ENCODE measurements at places on chromosomes 4 and X. TPM values are rescaled to one million over a fixed set of nuclear protein-coding genes. Genes with fewer than 3 reads are reported as not detected.
A peak's percentile ranks its signal among the peaks of the same experiment; 100 is the strongest.

HAND2 gene
- 0.31 TPM for total RNA-seq

PAGE5 gene
- not detected for total RNA-seq

PF4V1 gene
- total RNA-seq, result 1.0 TPM

EXOSC9 gene
- 17.6 TPM for total RNA-seq

TGIF2LX gene
- not detected for total RNA-seq

TMEM131L gene
- 17.0 TPM for total RNA-seq

MAGEB10 gene
- not detected for total RNA-seq

ADRA2C gene
- total RNA-seq, result 36.2 TPM

CTAG2 gene
- total RNA-seq, result 0.28 TPM

DNA sequence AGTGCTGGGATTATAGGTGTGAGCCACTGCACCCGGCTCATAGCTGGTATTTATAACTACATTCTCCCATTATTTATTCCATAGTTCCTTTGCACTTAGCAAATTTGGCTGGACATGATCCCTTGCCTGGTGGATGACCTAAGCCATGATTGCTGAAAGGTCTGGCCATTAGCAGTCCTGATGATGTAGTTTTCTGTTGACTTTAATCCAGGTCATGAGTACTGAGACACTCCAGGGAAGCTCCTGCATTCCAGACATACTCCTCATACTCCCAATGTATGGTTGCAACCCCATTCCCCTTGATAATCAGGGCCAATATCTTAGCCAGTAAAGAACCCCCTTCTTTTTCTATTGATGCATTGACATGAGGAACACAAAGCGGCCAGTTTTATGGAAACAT lies 24.4 kb upstream of the MGST2 start:
- no peak overlapping the region for H3K27ac ChIP-seq
- no peaks in the 10 kb centered on the region for H3K27me3 ChIP-seq
- DNase-seq, result no peak
- H3K36me3 ChIP-seq, result no peaks in the 10 kb centered on the region
- no peaks in the 10 kb centered on the region for H3K4me1 ChIP-seq
- no peak overlapping the region for H3K4me3 ChIP-seq

GRCh38 chr4:57905965-57906364 lies 795.8 kb upstream of the IGFBP7 start:
- no peak for DNase-seq
- H3K27me3 ChIP-seq, result no peaks in the 10 kb centered on the region
- H3K4me1 ChIP-seq, result no peaks in the 10 kb centered on the region
- no peaks in the 10 kb centered on the region for H3K36me3 ChIP-seq
- no peak overlapping the region for H3K27ac ChIP-seq
- no peak overlapping the region for H3K4me3 ChIP-seq

DNA sequence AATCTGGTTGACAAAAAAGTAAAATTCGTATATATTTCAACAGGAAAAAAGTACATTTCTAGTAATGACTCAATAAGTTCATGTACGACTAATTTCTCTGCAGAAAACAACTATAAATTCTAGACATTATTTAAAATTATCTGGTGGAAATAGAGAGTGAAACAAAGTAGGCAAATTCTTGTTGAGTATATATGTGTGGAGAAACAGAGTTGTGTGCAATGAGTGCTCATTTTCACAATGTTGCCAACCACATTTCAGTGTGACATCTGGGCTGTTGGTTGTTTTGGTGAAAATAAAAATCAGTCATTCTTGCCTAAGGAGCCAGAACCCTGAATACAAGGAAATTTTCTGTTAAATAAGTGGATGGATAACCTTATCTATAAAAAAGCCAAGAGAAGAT lies 372.0 kb upstream of the NDST4 start:
- no peak overlapping the region for H3K27ac ChIP-seq
- no peak for DNase-seq
- no peaks in the 10 kb centered on the region for H3K4me1 ChIP-seq
- H3K27me3 ChIP-seq, result no peaks in the 10 kb centered on the region
- no peak overlapping the region for H3K4me3 ChIP-seq

DNA sequence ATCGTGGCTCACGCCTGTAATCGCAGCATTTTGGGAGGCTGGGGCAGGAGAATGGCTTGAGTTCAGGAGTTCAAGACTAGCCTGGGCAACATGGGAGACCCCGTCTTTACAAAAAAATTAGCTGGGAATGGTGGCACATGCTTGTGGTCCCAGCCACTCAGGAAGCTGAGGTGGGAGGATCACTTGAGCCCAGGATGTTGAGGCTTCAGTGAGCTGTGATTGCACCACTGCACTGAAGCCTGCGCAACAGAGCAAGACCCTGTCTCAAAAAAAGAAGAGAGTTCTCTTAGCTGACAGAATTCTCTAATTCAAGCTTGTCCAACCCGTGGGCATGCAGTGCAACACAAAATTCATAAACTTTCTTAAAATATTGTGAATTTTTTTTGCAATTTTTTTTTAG lies 95.6 kb upstream of the CBR4 start:
- no peak for DNase-seq
- peaks cover 10% of the 10 kb centered on the region for H3K36me3 ChIP-seq
- no peak overlapping the region for H3K4me3 ChIP-seq

DNA sequence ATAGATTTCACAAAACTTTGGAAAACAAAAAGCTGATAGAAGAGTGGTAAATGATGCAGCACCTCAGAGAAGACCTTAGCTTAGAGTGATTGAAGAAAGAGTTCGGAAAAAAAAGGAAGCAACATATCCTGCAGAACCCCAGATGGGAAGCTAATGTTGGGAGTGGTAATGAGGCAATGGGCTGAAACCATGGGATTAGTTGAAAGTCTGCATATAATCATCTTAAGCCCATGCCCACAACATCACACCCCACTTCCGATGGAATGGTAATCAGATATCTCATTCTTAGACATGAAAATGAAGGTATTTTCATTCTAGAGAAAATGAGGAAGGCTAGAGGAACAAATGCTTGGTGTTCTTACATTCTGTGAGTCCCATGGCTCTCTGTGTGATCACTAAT lies 146.3 kb upstream of the ADAMTS3 start:
- no peak overlapping the region for H3K4me3 ChIP-seq
- DNase-seq, result no peak
- no peak overlapping the region for H3K27ac ChIP-seq
- no peaks in the 10 kb centered on the region for H3K36me3 ChIP-seq
- no peaks in the 10 kb centered on the region for H3K27me3 ChIP-seq

DNA sequence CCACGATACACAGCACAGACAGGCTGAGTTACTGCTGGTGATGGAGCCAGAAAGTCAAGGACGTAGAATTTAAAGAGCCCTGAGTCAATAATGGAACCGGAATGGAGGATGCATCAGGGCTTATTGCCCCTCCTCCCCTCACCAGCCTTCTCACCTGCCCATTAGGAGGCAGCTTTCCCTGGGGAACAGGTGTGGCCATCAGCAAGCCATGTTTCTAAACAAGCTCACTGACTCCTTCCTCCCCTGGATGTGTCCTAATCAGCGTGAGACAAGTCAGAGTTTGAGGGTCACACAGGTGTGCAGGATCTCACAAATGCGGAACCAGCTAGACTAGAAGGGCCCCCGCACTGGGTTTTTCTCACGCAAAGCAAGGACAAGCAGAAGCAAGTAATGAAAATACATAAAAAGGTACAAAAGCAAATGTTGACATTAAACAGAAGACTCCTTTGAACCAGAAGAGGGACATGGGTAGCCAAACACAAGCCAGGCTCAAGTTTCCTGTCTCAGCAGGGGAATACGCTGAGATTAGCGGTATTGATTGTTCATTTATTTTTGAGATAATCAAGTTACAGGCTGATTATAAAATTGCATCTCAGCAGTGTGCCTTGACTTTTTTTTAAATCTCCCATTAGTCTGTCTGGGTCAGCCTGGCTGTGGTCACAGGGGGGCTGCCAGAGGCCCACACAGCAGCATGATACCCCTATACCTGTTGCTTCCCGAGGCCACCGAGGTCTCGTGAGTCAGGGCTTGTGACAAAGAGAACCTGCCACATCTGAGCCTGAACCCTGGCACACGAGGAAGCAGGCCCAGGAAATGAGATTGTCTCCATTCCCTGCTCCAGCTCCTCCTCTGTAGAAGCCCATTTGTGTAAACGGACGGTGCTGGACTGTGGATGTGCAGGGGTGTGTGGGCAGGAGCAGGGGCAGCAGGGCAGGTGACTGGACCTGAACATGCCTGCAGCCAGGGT lies 37.4 kb downstream of the CCKAR start:
- H3K27me3 ChIP-seq, result no peaks in the 10 kb centered on the region
- H3K4me1 ChIP-seq, result no peaks in the 10 kb centered on the region
- no peaks in the 10 kb centered on the region for H3K36me3 ChIP-seq
- no peak overlapping the region for H3K4me3 ChIP-seq

- no peak for DNase-seq
- H3K27me3 ChIP-seq, result no peaks in the 10 kb centered on the region
- no peaks in the 10 kb centered on the region for H3K36me3 ChIP-seq
These were observed 71.3 kb downstream of the SLC9A7 start for GRCh38 chrX:46687619-46688018.

GRCh38 chrX:119735467-119735866 lies 22.9 kb upstream of the SOWAHD start:
- H3K4me1 ChIP-seq, result no peaks in the 10 kb centered on the region
- no peaks in the 10 kb centered on the region for H3K27me3 ChIP-seq
- no peak overlapping the region for H3K27ac ChIP-seq
- peak; percentile 57 for DNase-seq
- H3K36me3 ChIP-seq, result no peaks in the 10 kb centered on the region

- H3K4me1 ChIP-seq, result no peaks in the 10 kb centered on the region
- H3K4me3 ChIP-seq, result no peak overlapping the region
- no peak for DNase-seq
- no peaks in the 10 kb centered on the region for H3K36me3 ChIP-seq
- H3K27ac ChIP-seq, result no peak overlapping the region
These were observed 76.8 kb downstream of the CFAP299 start for GRCh38 chr4:80412322-80412721.

DNA sequence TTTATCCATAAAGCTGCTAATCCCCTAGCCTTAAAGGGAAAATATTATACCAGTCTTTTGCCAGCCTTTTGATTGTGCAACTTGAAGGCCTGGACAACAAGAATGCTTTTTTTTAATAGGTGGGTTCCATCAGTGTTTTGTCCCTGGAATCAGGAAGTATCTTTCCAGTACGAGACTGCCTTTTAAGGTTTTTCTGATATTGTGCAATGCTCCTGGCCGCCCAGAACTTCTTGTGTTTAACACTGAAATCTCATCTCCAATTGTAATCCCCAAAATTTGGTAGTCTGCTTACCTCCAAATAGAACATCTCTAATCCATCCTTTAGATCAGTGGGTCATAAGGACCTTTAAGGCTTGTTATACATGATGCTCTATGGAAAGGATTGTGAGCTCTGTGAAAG lies 256.7 kb downstream of the NAF1 start:
- no peaks in the 10 kb centered on the region for H3K4me1 ChIP-seq
- no peaks in the 10 kb centered on the region for H3K27me3 ChIP-seq
- H3K36me3 ChIP-seq, result no peaks in the 10 kb centered on the region
- no peak for DNase-seq

- no peaks in the 10 kb centered on the region for H3K36me3 ChIP-seq
- DNase-seq, result no peak
- H3K27ac ChIP-seq, result no peak overlapping the region
These were observed 26.7 kb upstream of the TMPRSS11D start for GRCh38 chr4:67910585-67910905.

DNA sequence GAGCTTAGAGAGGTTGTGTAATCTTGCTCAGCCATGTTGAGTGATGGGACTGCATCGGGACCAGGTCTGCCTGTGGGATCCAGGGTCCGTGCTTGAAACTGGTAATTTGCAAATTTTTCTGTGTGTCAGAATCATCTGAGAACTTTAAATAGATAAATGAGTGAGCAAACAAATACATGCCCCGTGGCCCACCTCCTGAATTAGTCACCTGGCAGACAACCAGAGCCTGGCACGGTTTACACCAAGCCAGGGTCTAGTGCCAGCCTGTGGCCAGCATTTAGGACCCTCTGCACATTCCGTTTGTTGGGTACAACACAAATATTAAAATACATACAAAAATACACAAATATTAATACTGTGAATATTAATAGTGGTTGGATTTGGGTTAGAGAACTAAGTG lies 90.6 kb upstream of the STOX2 start:
- H3K27ac ChIP-seq, result no peak overlapping the region
- H3K4me3 ChIP-seq, result no peak overlapping the region
- no peak for DNase-seq
- H3K27me3 ChIP-seq, result no peaks in the 10 kb centered on the region
- H3K36me3 ChIP-seq, result no peaks in the 10 kb centered on the region

DNA sequence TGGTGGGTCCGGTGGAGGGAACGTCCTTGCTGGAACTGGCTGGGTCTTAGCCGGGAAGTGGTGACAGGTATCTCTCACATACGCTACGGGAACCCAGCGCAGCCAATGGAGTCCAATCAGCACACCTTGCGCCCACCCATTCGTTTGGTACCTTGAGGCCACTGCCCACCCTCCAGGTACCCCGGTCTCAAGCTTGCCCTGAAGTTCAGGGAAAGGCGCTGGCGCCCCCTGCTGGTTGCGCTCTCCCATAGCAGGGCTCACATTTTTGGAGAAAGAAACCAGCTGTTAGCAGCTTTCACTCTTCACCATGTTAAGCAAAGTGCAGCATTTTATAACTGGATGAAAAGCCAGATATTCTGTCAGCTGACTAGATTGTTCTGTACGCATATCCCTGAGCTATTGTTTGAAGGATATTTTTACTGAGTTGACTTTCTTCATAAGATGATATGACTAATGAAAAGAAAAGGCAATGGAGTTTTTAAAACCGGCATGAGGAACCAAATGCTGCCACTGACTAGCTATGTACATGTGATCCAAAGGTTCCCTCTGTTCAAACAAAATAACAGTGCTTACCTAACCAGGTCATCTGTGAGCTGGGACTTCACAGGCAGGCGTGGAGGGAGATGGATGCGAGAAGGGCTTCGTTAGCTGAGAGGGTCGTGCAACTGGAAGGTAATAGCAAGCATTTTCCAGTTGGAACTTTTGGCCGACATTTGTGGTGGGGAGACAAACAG lies 43.7 kb downstream of the OTOP1 start:
- H3K36me3 ChIP-seq, result no peaks in the 10 kb centered on the region
- peak; percentile 54 for DNase-seq
- no peaks in the 10 kb centered on the region for H3K4me1 ChIP-seq
- H3K4me3 ChIP-seq, result no peak overlapping the region
- H3K27me3 ChIP-seq, result no peaks in the 10 kb centered on the region

GRCh38 chr4:90027565-90027964 lies 99.6 kb upstream of the CCSER1 start:
- no peaks in the 10 kb centered on the region for H3K4me1 ChIP-seq
- no peaks in the 10 kb centered on the region for H3K27me3 ChIP-seq
- no peak overlapping the region for H3K27ac ChIP-seq
- H3K36me3 ChIP-seq, result no peaks in the 10 kb centered on the region
- H3K4me3 ChIP-seq, result no peak overlapping the region
- no peak for DNase-seq

DNA sequence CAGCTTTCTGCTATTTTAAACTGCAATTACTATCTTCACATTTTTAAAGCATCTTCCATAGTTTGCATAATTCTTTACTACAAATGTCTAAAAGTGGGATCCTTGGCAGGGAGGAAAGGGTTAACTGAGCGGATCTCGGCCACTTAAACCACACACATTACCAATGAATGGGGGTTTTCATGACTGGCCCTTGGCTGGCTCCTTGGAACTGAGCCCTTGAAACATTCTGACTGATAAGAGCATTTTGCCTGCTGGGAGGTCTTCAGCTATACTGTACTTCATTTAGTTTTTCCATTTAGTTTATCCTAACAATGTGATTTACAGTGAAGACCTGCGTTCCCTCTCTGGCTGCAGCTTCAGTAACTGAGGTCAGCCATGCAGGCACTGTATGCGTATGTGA lies 31.7 kb upstream of the MFAP3L start:
- no peak for DNase-seq
- H3K4me3 ChIP-seq, result no peak overlapping the region
- H3K27ac ChIP-seq, result no peak overlapping the region
- H3K36me3 ChIP-seq, result no peaks in the 10 kb centered on the region

- no peaks in the 10 kb centered on the region for H3K4me1 ChIP-seq
- H3K36me3 ChIP-seq, result peaks cover 2% of the 10 kb centered on the region
- H3K4me3 ChIP-seq, result no peak overlapping the region
These were observed 113.2 kb downstream of the USP9X start for GRCh38 chrX:41198410-41198809.

All from kidney (tissue), 22 donors.